ENCODE measurements at places on chromosomes 1 and 21.
A peak's percentile ranks its signal among the peaks of the same experiment; 100 is the strongest.

GRCh38 chr1:212583643-212584042 is 24.9 kb upstream of the ATF3 start:
- no peak for DNase-seq

DNA sequence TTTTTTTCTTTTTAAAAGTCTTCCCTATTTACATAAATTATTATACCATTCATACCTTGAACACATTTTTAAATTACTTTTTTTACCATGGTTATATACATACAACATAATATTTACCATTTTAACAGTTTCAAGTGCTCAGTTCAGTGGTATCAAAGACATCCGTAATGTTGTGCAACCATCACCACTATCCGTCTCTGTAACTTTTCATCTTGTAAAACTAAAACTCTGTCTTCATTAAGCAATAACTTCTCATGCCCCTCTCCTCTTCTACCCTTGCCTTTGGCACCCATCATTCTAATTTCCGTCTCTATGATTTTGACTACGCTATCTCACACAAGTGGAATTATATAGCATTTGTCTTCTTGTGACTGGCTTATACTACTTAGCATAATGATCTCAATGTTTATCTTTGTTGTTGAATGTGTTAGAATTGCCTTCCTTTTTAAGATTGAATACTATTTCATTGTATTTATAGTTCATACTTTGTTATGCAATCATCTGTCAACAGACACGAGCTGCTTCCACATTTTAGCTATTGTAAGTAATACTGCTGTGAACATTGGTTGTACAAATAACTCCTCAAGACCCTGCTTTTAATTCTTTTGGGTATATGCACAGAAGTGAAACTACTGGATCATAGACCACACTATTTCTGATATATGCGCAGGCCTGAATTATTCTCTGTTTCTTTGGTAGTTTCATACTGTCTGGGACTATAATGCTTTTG is 689.5 kb upstream of the NCAM2 start:
- no peak for DNase-seq

DNA sequence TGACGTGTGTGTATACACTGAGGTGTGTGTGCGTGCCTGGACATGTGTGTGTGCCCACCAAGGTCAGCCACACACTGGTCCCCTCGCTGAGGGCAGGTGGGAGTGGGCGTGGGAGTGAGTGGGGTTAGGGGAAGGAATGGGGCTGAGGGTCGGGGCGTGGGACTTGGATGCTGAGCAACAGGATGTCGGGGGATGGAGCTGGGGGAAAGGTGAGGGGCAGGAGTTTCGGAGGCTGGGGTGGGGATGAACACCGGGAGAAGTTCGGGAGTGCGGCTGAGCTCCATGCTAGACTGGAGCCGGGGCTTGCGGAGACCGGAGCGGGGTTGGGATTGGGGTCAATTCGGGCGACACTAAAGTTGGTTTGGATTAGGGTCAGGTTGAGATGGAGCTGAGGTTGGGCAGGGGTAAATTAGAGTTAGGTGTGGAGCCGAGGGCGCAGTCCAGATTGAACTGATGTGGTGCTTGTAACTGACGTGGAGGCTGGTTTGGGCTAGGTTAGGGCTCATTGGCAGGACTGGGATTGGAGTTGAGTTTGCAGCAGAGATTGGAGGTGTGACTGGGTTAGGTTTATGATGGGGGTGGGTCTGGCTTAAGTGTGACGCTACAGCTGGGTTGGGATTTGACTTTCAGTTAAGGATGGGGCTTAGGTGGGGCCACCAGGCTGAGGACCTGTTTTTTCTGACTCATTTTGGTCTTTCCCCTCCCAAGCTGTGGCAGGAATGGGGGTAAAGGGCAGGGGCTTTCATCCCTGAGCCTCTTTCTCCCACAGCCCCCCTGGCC is 3.3 kb upstream of the GUCA2A start:
- DNase-seq, result no peak

- no peak for DNase-seq
These were observed 19.8 kb upstream of the LUZP1 start for GRCh38 chr1:23188434-23188884.

- peak; percentile 48 for DNase-seq
These were observed 16.0 kb downstream of the ADSS2 start for GRCh38 chr1:244435562-244436205.

DNA sequence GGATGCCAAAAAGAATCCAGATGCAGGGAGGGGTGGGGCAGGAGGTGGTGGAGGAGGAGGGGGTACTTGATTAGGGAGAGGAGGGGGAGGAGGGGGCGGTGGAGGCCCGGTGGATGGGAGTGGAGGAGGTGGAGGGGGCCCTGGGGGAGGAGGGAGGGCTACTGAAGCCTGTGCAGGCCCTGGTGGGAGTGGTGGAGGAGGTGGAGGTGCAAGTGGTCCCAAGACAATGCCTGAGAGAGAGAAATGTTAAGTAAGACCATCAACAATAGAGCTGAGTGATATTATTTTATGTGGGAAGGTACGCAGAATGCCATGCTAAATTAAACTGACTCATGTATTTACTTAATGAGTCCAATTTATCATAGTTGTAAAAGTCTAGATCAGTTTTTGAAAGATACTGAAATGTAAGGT is 86.8 kb upstream of the LBR start:
- no peak for DNase-seq

DNA sequence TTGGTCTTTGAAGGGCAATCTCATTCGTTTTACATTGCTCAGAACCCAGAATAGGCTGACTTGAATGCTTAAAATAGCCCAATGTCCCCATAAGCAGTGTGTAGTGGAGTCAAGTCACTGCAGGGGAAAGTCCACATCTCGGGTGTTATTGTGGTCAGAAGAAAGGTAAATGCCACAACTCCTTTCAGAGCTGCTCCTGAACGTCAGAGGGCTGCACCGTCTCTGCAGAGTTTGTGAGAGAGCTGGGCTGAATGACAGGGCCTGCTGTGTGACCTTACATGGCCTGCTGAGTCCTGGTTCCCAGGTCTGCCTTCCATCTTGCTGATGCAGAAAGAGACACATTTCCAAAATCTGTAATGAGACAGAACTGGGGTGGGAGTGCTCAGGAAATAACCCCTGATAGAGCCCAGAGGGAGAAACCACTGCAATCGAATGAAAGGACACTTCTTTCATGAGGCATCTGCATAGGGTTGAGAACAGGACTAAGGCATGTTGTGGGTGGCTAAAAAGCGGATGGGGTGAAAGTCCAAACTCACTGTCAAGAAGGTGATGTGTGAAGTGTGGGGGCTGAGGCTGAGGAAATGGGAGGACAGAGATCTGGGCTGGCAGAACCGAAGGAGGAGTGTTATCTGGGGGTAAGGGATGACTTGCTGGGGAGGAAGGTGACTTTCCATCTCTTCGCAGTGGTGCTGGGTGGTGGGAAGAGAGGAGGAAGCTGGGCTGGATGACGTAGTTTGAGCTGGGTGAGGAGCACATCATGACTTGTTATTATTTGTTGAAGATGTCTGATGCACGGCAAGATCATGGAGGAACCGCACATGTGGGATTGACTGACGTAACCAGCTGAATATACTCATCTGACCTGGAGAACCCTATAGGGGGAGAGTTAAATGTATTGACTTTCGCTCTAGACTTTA is 33.7 kb downstream of the XCL2 start:
- DNase-seq, result no peak

GRCh38 chr1:115491298-115492018 is 150.3 kb upstream of the VANGL1 start:
- DNase-seq, result no peak

- no peak for DNase-seq
These were observed 769.5 kb upstream of the CXADR start for GRCh38 chr21:16743317-16743716.

DNA sequence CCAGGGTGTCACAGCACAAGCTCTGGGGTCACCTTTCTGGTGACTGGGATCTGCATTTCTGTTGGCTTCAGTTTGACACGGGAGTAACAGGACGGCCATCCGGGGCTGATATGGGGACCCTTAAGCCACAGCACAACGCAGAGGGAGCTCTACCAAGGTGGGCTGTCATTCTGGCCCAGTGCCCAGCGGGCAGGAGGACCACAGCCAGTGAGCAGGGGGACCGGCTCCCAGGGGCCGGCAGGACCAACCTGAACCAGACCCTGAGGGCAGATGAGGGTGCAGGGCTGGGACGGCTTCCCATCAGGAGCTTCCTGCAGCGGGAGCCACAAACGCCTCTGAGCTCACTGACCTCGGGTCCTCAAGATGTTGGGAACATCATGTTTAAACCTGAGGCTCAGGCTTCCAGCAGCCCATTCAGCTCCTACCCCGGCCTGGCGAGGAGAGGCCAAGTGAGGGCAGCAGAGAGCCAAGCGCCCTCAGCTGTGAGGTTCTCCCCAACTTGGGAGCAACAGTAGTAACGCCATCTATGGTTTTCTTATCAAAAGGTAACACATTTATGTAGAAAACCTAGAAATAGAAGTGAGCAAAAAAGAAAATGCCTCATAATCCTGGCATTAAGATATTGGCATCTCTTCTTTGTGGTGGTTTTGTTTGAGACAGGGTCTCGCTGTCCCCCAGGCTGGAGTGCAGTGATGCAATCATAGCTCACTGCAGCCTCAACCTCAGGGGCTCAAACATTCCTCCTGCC is 26.8 kb downstream of the TMEM201 start:
- DNase-seq, result no peak

GRCh38 chr1:220652995-220653394 is 37.2 kb upstream of the C1orf115 start:
- DNase-seq, result no peak

DNA sequence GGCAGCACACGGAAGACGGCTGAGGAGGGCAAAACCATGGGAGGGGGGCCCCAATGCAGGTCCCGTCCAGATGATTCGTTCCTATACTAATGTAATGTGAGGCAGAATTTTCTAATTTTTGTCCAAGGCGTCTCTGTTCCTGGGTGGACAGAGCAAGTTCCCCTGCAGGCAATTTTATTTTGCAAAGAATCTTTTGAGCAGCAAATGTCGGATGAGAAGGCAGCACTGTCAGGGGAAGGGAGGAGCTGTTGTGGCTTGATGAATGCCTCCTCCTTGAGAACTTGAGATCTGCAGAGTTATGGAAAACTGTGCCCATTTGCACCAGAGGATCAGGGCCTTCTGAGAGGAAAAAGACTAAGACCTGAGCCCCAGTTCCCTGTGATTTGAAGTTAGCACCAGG is 17.3 kb downstream of the SLC1A7 start:
- no peak for DNase-seq

- DNase-seq, result peak; percentile 8
These were observed 34.0 kb upstream of the SLC45A3 start for GRCh38 chr1:205714190-205714905.

DNA sequence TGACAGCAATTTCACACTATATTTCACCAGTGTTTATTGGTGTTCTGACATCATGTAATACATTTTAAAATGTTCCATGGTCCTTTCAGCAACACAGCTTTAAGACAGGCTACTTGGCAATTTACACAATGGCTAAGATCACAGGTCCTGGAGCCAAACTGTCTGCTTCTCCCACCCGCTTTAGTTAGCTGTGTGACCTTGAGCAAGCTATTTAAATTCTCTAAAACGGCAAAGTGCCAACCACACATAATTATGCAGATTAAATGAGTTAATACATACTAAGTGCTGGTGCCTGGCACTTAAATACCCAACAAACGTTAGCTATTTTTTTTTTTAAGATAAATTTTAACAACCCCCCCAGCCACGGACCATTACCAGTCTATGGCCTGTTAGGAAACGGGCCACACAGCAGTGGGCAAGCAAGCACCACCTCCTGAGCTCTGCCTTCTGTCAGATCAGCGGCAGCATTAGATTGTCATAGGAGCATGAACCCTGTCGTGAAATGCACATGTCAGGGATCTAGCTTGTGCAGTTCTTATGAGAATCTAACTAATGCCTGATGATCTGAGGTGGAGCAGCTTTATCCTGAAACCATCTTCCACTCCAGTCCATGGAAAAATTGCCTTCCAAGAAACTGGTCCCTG is 26.9 kb downstream of the SOD1 start:
- no peak for DNase-seq

GRCh38 chr1:99645203-99645602 is 710 bp upstream of the PALMD start:
- DNase-seq, result peak; percentile 41

DNA sequence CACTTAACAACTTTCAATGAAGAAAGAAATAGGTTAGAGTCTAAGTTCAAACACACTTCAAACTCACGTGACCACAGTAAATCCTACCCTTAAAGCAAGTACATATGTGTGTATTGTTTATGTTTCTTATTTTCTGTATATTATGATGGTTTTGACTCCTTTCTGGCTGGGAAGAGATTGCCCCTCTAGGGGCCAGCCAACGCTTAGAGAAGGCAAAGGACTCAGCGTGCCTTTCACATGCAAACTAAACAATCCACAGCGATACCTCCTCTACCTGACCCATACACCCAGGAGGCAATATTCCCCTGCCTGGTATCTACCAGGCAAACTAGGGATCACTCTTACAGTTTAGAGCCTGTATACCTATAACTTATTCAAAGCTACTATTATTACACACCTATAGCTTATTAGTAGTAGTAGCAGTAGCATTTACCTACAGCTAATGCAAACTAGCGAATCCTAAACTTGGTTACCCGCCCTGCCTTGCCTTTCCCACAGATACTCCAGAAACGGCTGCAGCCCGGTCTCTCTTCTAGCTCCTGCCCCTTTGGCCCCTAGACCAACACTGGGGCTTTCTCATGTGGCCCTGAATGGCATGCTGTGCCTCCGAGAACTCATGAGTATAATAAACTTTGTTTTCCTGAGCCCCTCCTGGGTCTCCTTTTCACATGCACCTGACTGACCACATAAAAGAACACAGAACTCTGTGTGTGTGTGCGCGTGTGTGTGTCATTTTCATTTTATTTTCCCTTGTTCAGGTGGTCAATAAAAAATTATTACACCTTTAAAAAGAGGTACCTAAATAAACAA is 14.0 kb downstream of the NRIP1 start:
- no peak for DNase-seq

DNA sequence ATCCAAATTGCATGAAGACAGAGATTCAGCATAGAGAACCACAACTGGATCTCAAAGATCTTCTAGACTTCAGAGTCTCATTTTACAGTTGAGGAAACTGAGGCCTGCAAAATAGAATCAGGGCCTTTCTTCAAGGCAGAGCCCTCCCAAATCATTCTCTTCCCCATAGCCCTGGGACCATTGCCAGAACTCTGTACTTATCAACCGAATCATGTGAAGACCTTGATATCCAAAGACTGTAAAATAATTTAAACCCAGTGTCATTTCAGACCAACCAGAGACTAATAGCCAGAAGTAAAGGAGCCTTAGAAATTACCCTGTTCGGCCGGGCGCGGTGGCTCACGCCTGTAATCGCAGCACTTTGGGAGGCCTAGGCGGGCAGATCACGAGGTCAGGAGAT is 90.1 kb downstream of the DTL start:
- DNase-seq, result no peak
